ENCODE measurements at places on chromosomes 5 and 9.

DNA sequence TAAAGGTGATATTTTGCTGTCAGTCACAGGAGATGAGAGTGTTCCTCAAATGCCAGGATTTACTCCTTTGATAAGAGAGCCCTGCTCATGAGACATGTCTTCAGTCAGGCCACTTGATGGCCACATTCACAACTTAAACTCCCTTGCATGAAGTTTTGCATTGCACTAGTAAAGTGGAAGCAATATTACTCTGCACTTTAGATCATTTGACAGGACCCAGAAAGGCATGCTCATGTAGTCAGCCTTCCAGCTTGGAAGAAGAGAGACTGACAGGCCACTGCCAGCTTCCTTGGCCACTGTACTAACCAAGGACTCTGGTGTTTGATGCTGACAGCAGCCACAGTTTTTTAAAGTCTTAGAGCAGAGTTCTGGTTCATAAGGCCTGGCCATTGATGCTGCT is 42.6 kb downstream of the NPR3 start:
- no peak for DNase-seq

- DNase-seq, result no peak
Observed at GRCh38 chr5:175657593-175658271, at the start of gene HRH2. HRH2 (plus strand) TSS chr5:175658071; CDS start chr5:175683234, 25,163 bp downstream.

DNA sequence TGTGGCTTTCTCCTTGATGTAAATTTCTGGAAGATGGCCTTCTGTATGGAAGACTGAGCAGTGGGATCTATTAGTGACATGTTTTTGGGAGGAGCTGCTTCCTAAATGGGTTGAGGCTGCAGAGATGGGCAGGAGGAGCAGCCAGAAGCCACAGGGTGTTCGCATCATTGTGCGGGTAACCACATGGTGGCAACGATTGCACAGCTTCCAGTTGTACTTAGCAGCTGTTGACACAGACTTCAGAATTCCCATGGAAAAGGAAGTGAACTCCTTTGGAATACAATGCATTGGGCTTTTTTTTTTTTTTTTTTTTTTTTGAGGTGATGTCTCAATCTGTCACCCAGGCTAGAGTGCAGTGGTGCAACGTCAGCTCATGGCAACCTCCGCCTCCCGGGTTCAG is 297.3 kb downstream of the NR3C1 start:
- no peak for DNase-seq

GRCh38 chr9:16726029-16726428 is 144.4 kb downstream of the BNC2 start:
- DNase-seq, result no peak

DNA sequence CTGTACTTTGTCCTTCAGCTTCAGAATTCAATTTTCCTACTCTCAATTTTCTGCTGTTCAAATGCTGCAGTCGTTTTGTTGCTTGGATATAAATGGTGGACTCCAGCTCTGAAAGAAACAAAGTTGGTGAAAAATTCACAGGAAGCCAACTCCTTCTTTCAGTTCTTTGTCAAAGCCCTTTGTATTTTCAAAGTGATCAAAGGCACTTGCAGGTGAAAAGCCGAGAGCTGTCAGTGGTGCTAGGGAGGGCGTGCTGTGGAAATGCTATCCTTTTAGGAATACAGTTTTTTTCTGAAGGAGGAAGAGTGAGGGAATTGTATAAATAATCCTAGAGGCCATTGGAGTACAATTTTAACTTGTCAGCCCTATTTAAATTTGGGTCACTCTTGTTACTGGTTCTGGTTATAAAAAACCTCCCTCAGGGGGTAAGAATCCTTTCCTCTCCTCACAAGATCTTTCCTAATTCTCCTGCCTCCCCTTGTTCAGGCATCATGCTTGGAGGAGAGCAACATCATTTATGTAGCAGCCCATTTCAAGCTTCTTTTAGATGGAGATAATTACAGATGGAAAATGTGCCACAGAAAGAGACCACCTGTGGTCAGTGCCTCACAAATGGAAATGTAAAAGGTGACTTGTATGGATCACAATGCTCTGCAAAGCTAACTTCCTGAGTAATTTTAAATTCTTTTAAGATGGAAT is 62.5 kb upstream of the GHR start:
- no peak for DNase-seq

- DNase-seq, result no peak
Observed at GRCh38 chr5:9347541-9348295, 198.2 kb downstream of the SEMA5A start.

GRCh38 chr5:124628721-124629596 is 117.5 kb downstream of the ZNF608 start:
- no peak for DNase-seq

GRCh38 chr5:126613941-126614592 is 13.3 kb downstream of the PHAX start:
- no peak for DNase-seq

DNA sequence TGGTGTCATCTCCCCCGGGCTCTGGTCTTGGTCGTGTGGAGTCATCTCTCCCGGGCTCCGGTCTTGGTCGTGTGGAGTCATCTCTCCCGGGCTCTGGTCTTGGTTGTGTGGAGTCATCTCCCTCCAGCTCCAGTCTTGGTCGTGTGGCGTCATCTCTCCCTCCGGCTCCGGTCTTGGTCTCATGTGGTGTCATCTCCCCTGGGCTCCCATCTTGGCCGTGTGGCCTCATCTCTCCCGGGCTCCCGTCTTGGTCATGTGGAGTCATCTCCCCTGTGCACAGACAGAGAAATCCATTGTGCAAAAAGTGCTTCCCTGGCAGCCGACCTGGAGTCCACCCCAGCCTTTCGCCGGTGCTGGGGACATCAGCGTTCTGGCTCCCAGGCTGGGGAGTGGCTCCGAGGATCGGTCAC is 91.1 kb upstream of the CACNA1B start:
- DNase-seq, result no peak

DNA sequence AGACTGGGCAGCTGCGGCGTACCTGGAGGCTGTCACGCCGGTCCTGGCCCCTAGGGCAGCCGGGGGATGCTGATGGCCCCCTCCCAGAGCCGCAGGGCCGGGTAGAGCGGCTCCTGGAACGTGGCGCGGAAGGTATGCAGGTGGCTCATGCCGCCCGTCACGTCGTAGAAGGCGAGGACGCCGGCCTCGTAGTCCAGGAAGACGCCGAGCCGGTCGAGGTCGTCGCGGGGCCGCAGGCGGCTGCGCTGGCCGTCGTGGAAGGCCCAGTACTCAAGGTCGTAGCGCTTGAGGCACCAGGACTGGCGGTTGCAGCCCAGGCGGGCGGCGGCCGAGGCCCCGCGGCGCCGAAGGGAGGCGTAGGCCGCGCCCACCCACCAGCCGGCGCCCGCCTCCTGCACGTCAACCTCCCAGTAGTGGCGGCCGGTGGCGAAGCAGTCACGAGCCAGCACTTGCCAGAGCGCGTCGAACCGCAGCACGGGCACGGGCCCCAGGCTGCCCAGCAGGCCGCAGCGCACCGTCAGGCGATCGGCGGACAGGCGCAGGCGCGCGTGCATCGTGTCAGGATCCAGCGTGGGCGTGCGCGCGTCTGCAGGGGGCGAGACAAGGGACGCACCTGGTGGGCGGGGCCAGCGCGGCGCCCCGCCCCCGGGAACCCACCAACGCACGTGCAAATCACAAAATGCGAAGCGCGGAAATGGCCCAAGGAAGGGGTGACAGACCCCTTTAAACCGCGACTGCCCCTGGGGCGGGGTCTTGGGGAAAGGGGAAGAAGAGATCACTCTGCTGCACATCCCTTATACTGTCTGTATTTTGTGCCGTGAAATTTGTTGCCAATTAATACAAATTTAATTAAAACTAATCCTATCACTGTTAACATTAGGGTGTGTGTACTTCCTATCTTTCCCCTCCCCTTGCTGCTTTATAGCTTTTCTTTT is 31.2 kb downstream of the NANS start:
- DNase-seq, result no peak

DNA sequence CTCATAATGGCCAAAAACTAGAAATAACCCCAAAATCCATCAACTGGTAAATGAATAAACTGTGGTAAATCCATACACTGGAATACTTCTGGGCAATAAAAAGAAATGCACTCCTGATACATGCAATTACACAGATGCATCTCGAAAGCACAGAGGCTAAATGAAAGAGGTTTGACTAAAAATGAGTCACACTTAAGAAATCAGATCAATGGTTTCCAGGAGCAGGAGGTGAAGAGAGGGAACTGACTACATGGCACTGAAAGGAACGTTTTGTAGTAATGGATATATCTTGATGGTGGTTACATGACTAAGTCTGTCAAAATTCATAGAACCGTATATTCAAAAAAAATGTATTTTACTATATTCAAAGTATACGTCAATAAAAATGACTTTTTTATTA is 42.4 kb downstream of the STRBP start:
- DNase-seq, result no peak

DNA sequence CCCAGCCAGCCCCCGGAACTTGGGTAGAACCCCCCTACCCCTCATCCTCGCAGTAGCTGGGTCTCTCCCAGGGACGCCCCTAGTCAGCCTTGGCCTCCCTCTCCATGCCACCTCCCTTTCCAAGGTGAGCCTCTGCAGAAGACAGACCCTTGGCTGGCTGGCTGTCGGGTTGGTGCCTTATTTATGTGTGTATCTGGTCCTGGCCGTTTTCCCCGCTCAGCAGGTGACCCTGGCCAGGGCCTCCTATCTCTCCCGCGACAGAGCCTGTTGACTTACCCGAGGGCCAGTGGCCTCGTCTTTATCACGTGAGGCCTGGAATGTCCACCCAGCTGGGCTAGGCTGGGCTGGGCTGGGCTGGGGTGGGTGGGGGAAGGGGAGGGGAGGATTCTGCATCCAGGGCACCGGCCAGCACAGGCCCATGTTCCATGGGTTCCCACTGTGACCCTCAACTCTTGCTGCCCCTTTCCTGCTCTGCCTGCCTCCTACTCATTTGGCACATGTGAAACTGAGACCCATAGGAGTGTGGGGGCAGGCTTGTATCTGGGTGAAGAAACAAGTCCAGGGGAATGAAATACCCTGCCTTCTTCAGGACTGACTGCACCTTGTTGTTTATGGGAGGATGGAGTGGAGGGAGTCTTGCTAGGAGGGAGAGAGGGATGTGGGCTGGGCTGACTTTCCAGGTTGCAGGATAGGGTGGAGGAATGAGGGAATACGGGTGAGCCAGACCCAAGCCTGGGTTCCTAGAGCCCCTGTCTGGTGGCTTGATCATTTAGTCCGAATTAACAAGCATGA is 3.1 kb downstream of the CXXC5 start:
- no peak for DNase-seq

DNA sequence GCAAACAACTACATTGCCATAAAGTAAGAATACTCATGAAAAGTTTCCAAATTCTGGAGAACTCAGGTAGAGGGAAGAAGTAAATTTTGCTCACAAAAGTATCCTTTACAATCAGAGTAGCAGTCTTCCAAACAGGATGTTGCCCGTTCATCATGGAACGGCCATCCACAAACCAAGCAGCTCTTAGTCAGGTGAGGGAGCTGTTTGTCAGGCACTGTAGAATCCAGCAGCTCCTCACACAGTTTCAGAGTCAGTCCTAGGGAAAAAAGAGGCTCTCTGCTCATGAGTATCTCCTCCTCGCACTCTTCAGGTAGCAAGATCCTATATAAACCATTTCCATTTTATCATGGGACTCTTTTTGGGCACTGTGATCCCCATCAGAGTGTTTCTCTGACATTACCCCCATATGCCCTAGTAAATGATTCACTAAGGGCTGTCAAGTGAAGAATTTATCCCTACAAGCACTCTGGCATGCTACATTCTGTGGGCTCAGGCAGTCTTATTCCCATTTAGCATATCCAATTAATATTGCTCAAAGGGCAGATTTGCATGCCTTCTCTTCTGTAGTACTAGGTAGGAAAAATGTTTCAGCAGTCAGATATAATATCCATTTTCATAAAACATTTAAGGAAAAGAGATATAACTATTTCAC is 97.9 kb downstream of the WDR41 start:
- DNase-seq, result no peak

DNA sequence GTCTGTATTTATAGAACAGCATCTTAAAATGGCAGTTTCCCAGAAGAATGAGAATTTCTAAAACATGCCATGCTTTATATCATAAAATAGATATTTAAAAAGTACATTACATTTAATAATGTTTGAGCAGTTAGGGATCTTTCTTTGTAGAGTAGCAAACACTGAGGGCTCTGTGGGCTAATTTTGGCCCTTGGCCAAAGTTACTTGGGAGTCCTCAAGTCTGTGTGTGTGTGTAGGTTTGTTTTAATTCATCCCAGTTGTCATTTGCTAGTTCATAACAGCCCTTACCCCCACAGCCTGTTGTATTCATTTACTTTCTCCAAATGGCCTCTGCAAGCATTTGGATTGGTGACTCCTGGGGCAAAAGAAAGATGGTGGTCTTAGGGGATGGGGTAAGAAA is 576.4 kb upstream of the SGCD start:
- DNase-seq, result no peak

GRCh38 chr5:86596476-86596875 is 21.3 kb upstream of the COX7C start:
- DNase-seq, result no peak

- DNase-seq, result no peak
Observed at GRCh38 chr5:40429258-40430100, 250.2 kb upstream of the PTGER4 start.

DNA sequence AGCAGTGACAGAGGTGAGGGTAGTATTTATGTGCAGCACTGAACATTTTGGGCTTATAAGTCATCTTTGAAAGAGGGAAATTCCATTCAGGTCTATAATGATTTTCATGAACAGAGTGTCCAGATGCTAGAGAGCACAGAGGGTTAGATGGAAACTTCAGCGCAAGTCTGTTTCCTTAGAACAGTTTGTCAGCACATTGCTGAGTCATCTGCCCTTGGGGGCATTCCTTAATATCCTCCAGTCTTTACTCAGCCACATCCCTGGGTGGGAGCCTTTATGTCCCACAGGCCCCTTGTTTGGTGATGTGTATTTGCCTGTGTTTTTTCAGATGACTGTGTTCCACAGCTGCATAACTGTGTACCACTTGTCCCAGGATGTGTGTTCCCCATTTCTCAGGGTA is 138.5 kb upstream of the S1PR3 start:
- DNase-seq, result no peak

DNA sequence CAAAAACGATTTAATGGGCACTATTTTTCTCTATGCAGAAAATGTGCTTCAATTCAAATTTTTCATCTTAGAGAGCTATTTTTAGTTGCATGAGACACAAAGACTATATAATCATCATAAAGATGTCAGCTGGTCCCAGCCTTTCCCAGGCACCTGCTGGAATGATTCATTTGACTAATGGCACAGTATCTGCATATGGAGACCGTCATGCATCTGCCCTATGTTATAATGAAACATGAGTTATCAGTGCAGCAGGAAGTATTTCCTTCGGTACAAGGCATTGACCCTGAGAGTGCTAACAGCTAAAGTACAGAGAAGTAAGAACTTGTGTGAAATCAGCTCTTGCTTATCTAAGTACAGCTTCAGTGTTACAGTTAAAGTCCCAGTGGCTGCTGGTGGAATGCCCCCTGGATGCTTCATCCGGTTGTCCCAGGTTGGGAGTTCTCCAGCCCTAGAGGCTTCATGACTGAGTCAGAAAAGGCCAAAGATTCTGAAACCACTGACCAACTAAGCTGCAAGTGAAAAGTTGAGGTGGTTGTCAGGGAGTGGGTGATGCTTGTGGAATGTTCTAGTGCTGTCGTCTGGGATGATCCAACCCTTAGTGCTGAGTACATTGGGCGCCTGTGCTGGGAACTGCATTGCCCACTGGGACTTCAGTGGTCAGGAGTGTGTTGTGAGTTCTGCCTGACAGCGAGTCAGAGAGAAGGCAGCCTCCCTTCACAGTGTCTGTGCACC is 57.2 kb downstream of the MTRR start:
- no peak for DNase-seq

GRCh38 chr9:125972012-125972729 is 225.0 kb downstream of the PBX3 start:
- no peak for DNase-seq

- no peak for DNase-seq
Observed at GRCh38 chr5:43772764-43773477, 169.9 kb downstream of the NNT start.

Data from NCI-H2107 (cell line).